ENCODE measurements at places on chromosomes 7 and 10. TPM values are rescaled to one million over a fixed set of nuclear protein-coding genes. Genes with fewer than 3 reads are reported as not detected.
A peak's percentile ranks its signal among the peaks of the same experiment; 100 is the strongest.

DNA sequence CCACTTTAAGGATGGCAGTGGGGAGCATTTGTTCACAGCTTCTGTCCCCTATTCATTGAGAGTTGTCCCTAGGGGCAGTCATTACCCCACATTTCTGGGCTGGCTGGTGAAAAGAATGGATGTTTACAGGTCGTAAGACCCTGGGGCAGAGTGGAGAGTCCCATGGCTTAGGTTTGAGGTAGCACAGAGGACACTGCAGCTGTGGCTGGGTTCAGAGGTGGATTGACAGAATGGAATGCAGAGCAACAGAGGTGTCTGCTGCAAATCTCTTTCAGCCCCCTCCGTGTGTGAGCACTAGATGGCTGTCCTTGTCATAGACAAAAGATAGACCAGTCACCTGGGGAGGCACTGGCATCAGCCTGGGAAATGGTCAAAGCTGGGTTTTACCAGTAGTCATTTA lies 141.9 kb downstream of the CACNB2 start:
- no peak overlapping the region for H3K27ac ChIP-seq
- DNase-seq = no peak
- H3K27me3 ChIP-seq = no peaks in the 10 kb centered on the region

DNA sequence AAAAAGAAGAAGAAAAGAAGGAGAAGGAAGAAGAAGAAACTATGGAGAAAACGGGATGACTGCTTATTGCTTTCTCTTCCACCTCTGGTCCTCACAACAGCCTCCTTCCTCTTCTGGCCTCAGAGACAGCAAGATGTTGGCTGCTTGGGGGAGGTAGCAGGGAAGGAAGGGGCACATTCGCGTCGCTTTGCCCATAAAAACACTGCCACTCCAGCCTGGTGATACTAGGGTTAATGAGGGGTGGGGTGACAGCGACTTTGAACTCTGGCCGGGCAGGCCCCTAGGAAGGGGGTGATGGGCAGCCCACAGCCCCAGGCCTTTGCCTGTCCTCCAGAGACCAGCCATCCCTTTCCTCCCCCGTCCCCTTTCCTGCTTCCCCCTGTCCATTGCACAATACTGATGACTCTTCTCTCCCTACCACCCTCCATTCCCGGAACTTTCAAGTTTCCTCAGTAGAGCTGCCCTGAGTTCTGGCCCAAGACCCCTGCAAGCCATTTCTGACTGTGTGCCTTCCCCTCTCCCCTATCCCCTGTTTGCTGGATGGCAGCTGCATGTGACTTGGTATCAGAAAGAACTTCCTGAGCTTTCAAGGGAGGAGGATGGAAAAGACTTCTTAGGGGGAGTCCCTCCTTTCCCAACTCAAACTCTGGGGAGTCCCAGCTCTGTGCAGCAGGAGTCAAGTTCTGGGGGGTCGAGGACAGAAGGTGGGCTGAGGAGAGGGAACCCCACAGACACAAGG lies 2.2 kb upstream of the CUEDC2 start:
- peak overlapping the region; percentile 28 for H3K27ac ChIP-seq
- peaks cover 13% of the 10 kb centered on the region for H3K4me1 ChIP-seq
- peak; percentile 64 for DNase-seq
- no peak overlapping the region for H3K4me3 ChIP-seq
- no peaks in the 10 kb centered on the region for H3K27me3 ChIP-seq
- no peaks in the 10 kb centered on the region for H3K36me3 ChIP-seq

DNA sequence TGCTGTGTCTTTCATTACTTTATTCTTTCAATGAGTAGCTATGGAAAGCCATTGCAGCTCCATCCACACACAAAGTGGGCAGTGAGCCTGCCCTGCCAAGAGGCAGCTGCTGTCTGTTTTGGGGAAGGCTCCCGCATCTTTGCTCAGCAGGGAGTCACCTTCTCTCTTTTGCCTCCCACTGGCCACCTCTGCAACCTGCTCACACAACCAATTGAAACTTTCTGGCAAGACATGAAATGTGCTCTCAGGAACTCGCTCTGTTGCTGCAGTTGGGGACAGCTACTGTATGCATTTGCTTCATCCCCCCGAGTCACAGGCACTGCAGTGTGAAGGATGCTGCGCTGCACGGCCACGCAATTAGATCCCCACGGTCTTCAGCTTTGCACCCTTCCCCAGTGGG lies 244.8 kb upstream of the NFE2L3 start:
- H3K4me3 ChIP-seq = no peak overlapping the region
- no peaks in the 10 kb centered on the region for H3K27me3 ChIP-seq

Gene CPN1
- total RNA-seq = not detected

Gene SPOCK2
- not detected for total RNA-seq

- no peak for DNase-seq
- no peak overlapping the region for H3K27ac ChIP-seq
- peaks cover 3% of the 10 kb centered on the region for H3K4me1 ChIP-seq
- H3K36me3 ChIP-seq = no peaks in the 10 kb centered on the region
Measured at GRCh38 chr7:95594185-95594584, 2.1 kb downstream of the PDK4 start.

Gene CYP26C1
- under 0.01 TPM for total RNA-seq

DNA sequence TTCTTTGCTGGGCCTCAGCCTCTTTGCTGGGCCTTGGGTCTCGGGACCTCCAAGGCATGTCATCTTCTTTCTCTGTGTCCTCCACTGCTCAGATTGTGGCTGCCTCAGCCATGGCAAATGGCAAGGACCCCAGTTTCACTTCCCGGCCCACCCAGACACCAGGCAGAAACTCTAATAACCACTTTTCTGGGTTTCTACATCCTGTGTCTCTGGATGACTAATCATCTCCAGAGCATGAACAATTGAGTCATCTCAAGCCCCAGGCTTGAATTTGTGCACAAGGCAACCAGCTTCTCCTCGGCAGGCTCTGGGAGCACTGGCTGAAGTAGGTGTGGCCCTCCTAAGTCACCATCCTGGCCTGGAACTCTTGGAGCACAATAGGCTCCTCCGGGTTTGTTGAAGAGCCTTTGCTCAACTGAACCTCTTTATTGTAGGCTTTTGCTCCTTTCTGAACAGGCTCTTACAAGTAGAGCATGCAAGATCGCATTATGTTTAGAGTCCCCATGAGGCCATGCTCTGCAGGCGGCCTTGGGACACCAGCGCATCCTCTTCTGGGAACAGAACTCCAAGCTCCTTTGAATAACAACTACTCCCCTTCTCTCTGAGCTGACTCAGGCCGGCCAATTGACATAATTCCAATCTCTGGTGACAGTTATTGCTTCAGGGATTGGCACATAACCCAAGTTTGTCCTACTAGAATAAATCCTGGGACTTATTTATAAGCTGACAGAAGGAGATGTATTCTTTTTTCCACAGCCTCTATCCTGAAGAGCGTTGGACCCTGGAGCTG lies 218.1 kb downstream of the WDR11 start:
- H3K27me3 ChIP-seq = no peaks in the 10 kb centered on the region
- no peaks in the 10 kb centered on the region for H3K4me1 ChIP-seq
- H3K4me3 ChIP-seq = no peak overlapping the region
- H3K27ac ChIP-seq = no peak overlapping the region
- no peak for DNase-seq

- no peak for DNase-seq
- peaks cover 3% of the 10 kb centered on the region for H3K4me1 ChIP-seq
- no peak overlapping the region for H3K27ac ChIP-seq
- no peaks in the 10 kb centered on the region for H3K27me3 ChIP-seq
- peaks cover 2% of the 10 kb centered on the region for H3K36me3 ChIP-seq
Measured at GRCh38 chr7:42128703-42129102, 108.3 kb downstream of the GLI3 start.

Gene CYP2C19
- not detected for total RNA-seq

Gene PRSS2
- total RNA-seq = not detected

DNA sequence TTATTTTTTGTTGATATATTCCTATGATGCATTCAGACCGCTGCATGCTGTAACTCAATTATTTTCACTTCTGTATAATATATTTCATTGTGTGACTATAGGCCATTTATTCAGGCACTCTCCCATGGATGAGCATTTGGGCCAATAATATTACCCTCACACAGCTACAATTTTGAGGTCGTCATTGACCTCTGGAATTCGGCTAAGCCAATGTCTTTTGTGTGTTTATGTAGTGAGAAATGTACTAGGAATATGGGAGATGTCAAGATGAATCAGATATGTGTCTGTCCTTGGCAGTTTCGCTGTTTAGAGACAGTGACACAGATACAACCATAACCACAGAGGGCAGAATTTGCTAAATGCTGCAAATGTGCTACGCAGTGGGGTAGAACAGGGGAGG lies 474.2 kb downstream of the ADRA2A start:
- H3K4me3 ChIP-seq = no peak overlapping the region
- H3K36me3 ChIP-seq = no peaks in the 10 kb centered on the region
- no peaks in the 10 kb centered on the region for H3K4me1 ChIP-seq
- H3K27ac ChIP-seq = no peak overlapping the region

DNA sequence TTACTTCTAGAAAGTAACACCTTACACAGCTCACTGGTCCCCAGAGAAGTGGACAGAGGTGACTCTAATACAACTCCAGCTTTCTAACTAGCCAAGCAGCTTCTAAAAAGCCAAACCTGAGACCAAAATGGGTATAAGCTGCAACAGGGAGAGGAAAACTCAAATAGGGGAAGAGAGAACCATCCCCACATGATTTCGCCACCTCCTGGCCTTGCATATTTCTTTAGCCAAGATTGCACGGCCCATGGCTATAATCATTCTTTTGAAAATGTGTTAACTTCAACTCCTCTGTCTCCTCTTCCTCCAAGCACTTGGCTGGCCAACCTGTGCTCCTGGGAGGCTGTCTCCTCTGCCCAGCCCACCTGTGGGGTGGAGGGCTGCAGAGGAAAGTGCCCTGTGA lies 28.7 kb downstream of the NUP42 start:
- 0 out of 2 replicates have a peak, but pooled peaks cover 2% of the 10 kb centered on the region for H3K36me3 ChIP-seq
- no peak for DNase-seq
- H3K27ac ChIP-seq = no peak overlapping the region
- peaks cover 2% of the 10 kb centered on the region for H3K27me3 ChIP-seq

GRCh38 chr7:135209225-135209834 lies 2.0 kb downstream of the WDR91 start:
- no peak for DNase-seq
- no peak overlapping the region for H3K4me3 ChIP-seq
- H3K27ac ChIP-seq = no peak overlapping the region

DNA sequence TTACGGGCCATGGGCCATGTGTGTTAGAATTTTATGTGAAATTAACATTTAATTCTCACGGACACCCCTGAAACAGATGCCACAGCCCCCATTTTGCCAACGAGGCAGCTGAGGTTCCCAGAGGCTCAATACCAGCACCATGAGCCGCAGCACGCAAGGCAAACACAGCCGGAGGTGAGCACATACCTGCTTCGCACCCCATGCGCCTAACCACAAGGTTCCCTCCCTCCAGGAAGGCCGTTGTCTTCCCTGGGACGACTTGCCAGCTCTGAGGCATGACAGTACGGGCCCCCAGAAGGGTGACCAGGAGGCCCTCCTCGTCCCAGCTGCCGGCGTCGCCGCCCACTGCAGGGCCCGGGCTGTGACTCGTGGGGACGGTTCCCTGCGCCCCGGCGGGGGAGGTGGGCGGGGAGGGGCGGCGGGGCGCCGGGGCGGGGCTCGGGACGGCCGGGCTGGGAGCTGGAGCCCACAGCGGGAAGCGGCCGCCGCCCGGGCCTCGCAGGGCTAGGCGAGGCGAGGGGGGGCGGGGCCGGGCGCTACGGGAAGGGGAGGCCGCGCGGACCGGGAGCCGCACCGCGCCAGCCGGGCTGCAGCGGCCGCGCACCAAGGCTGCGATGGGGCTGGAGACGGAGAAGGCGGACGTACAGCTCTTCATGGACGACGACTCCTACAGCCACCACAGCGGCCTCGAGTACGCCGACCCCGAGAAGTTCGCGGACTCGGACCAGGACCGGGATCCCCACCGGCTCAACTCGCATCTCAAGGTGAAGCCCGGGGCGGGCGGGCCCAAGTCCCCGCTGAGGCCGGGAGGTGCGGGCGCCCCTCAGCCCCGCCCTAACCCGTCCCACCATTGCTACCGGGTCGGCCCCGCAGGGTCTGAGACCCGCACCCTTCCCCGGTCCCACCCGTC lies at the start of gene CAV2:
Gene CAV2 (plus strand): TSS at position 571 of the 910 bp plus-strand sequence. CDS start 44 bp downstream, at position 615.
- H3K27me3 ChIP-seq = no peaks in the 10 kb centered on the region
- peak within 1 kb of the TSS; percentile 94 for H3K27ac ChIP-seq
- DNase-seq = peak; percentile 48

DNA sequence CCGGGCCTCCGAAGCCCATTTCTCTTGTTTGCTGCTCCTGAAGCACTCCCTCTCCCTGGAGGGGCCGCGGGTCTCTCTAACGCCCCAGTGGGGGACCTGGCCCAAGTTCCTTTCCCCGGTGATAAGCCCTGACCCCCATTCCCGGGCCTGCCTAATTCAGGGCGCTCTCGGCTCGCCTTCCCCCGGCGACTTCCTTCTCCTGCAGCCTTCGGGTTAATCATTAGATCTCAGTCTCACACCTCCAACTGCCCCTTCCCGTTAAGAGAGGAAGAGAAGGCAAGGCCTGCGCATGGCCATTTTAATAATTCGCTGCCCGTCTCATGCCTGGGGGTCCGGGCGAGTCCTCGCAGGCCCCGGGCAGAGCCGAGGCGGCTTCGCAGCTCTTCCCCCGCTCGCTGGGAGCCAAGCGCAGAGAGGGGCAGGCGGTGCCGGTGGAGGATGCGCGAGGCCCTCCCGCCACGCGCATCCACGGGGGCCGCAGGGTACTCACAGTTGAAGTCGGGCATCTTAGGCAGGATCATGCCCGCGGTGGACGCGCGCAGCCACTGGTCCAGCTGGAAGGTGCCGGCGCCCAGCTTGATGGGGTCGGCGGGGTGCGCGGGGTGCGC lies 1.2 kb downstream of the MNX1 start:
- no peak for DNase-seq
- no peak overlapping the region for H3K27ac ChIP-seq
- H3K4me3 ChIP-seq = no peak overlapping the region
- no peaks in the 10 kb centered on the region for H3K36me3 ChIP-seq
- no peaks in the 10 kb centered on the region for H3K4me1 ChIP-seq

DNA sequence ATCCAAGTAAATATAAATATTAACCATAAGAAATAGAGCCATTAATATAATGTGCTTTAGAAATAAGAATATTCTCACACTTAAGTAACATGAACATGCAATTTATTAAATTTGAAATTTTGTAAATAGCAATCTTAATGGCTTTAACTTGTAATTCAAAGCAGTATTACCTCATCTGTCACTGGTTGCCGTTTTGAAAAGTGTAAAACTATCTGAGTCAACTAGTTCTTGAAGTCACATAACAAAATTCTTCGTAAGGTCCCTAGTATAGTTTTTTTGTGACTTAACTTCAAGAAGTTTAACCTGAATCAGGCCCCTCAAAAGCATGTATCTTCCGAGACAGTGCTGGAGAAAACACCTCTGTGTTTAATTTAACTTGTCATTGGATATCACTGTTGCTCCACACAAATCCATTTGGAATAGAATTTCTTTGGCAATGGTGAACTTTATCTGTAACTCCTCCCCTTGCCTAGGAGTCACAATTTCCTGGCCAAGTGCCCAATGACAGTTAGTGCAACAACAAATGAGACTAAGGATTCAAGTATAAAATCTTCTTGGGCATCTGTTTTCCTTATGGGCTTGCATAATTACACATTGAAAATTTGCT lies 47.1 kb downstream of the NT5C2 start:
- peak; percentile 92 for DNase-seq
- no peaks in the 10 kb centered on the region for H3K27me3 ChIP-seq
- no peak overlapping the region for H3K27ac ChIP-seq
- peaks cover 7% of the 10 kb centered on the region for H3K36me3 ChIP-seq
- peaks cover 17% of the 10 kb centered on the region for H3K4me1 ChIP-seq

Measured in IMR-90 (cell line).